ENCODE measurements at places on chromosomes 6 and 20.
A peak's percentile ranks its signal among the peaks of the same experiment; 100 is the strongest.

DNA sequence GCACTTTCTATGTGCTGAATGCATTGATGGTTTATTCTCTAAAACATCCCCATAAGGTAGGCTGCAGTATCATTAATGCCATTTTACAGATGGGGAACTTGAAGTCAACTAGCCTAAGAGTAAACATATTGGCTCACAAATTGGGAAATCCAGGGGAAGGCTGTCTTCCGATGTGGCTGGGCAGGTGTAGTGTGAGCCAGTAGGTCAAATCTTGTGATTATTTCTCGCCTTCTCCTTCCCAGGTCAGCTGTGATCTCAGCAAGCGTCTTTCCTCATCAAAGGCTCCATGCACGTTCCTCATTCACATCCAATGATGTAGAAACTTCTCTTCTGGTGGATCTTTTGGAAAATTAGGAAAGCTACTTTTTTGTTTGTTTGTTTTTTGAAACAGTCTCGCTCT, 94.1 kb upstream of the SHLD1 start:
- peak; percentile 71 for DNase-seq
- H3K4me1 ChIP-seq, result peaks cover 100% of the 10 kb centered on the region
- H3K27me3 ChIP-seq, result no peaks in the 10 kb centered on the region

DNA sequence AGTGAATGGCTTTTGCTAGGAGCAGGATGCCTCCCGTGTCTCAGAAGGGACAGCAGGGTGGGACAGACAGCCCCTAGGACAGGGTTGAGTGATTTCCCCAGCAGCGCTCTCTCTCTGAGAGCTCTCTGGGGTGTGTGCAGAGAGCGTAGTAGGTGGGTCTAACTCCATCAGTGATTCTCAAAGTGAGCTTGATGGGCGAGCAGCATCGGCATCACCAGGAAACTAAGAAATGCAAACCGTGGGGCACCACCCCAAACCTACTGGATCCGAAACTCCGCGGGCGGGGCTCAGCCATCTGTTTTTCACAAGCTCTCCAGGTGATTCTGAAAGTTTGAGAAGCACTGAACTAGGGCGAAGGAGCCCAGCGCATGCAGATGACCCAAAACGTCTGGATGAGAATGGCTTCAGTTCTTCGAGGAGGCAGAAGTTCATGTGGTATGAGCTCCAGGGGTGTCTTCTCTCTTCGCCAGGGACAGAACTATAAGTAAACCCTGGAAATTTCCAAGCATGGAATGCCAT, 119.6 kb upstream of the RNF24 start:
- H3K4me1 ChIP-seq, result peaks cover 31% of the 10 kb centered on the region
- no peak overlapping the region for H3K27ac ChIP-seq
- no peaks in the 10 kb centered on the region for H3K27me3 ChIP-seq
- no peak for DNase-seq

DNA sequence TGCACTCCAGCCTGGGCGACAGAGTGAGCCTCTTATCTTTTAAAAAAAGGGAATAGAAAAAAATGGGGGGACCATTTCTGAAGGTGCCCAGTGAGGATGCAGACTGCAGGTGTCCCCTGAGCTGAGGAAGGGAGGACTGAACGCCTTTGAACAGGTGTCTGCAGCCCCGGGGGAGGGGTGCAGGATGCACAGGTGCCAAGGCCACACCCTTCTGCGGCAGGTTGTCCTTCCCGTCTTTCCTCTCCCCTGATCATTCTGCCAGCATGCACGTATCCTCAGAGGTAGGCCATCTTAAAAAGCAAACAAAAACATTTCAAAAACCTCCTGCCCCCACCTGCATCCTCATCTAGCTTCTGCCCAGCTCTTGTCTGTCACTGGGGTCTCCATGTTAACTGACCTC, 101.3 kb downstream of the MTHFD1L start:
- no peaks in the 10 kb centered on the region for H3K36me3 ChIP-seq
- no peaks in the 10 kb centered on the region for H3K4me1 ChIP-seq
- no peak overlapping the region for H3K4me3 ChIP-seq

GRCh38 chr6:122649701-122650100, 39.5 kb downstream of the PKIB start:
- H3K4me3 ChIP-seq, result no peak overlapping the region
- DNase-seq, result no peak
- H3K27me3 ChIP-seq, result no peaks in the 10 kb centered on the region

DNA sequence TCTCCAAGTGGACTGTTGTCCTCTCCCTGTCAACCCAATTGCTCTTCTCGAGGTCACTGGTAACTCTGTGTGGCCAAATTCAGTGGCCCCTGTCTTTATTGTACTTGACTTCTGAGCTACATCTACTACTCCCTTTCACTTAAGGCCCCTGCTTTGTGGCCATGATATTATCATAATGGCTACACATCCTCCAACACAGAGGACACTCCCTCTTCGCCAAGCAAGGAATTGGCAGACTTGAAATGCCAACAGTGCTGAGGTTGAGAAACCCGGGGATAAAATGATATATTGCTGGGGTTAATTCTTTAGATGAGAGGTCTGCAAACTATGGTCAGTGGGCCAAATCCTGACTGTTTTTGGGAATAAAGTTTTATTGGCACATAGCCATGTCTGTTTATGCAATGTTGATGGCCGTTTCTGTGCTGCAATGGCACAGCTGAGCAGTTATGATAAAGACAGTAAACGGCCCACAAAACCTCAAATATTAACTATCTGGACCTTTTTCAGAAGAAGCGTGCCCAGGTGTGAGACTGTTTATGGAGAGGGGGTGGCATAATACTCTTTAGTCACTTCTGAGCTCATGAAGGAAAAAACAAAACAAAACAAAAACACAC, 12.0 kb upstream of the MRPS10 start:
- no peaks in the 10 kb centered on the region for H3K4me1 ChIP-seq
- no peak overlapping the region for H3K27ac ChIP-seq
- no peak overlapping the region for H3K4me3 ChIP-seq
- no peak for DNase-seq

DNA sequence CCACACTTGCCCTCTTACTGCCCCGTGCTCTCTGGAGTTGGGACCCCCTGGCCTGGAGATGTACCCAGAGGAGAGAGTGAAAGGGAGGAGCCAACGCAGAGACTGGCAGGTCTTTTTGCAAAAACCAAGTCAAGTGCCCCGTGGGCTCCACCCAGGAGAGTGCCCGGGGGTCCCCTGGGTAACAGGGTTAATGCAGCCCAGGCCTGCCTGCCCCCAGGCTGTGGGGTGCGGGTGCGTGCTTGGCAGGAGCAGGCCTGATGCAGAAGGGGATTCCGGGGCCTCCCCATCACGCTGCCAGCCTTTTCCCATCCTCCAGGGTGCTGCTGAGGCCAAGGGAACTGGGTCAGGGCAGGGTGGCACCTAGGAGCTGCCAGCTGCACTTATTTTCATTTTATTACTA, 184.4 kb downstream of the ERMARD start:
- no peak overlapping the region for H3K27ac ChIP-seq
- no peak overlapping the region for H3K4me3 ChIP-seq
- H3K4me1 ChIP-seq, result no peaks in the 10 kb centered on the region
- no peak for DNase-seq

GRCh38 chr6:157036245-157036711, 259.1 kb downstream of the ARID1B start:
- no peak overlapping the region for H3K27ac ChIP-seq
- H3K4me1 ChIP-seq, result peaks cover 2% of the 10 kb centered on the region
- peak; percentile 23 for DNase-seq
- no peak overlapping the region for H3K4me3 ChIP-seq
- H3K36me3 ChIP-seq, result no peaks in the 10 kb centered on the region

DNA sequence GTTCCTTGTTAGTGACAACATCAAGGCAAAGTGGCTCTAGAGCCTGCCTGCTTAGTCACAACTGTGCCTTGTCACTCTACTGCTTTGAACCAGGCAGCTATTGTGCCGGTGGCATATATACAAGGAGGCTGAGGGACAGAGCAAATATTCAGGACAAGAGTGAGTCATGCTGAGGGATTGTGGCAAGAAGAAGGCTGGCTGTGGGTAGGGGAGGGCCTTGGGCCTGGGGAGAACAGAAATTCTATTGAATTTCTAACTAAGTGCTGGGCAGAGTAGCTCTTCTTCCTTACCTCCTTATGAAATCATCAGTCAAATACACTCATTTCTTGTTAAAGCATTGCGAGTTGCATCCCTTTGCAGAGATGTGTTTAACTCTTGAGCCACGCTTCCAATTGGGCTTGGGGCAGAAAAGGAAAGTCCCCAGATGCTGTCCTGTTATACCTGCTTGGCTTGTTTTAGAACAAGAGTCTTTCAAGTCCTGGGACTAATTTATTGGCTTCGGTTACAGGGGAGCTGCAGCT, 59.7 kb downstream of the PFDN4 start:
- peaks cover 4% of the 10 kb centered on the region for H3K27me3 ChIP-seq
- peaks cover 7% of the 10 kb centered on the region for H3K4me1 ChIP-seq
- DNase-seq, result no peak
- no peak overlapping the region for H3K4me3 ChIP-seq
- H3K27ac ChIP-seq, result no peak overlapping the region
- no peaks in the 10 kb centered on the region for H3K36me3 ChIP-seq

DNA sequence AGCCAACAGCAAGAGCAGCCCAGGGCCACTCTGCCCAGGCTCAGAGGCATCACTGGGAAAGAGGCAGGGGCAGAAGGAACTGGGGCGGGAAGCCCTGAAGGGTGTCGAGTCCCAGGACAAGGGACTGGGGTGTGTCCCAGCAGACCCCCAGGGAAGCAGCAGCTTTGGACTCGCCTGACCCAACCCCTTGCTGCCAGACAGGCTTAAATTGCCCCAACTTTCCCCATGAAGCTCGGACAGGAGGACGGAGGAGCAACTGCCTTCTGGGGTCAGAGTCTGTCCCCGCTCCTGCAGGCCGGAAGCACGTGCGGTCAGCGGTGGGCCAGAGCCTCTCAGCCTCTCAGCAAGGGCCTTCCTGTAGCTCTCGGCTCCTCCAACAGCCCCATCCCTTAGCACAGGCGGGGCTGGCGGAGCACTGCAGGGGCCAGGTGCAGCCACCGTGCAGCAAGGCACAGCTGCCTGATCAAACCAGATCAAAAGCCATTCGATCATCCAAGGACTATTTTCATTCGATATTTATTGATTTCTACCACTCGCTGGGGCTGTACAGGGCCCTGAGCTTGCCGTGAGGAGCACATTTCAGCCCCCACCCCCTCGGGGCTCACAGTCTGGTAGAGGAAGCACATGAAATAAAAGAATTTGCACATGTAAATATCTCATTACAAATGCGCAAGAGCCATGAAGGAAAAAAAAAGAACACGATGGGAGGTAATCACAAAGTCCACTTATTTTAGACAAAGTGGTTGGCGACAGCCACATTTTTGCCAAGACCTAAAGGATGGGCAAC, 31.8 kb upstream of the STX16 start:
- H3K27me3 ChIP-seq, result peaks cover 4% of the 10 kb centered on the region
- no peaks in the 10 kb centered on the region for H3K4me1 ChIP-seq
- no peak for DNase-seq
- H3K36me3 ChIP-seq, result no peaks in the 10 kb centered on the region

GRCh38 chr6:32947552-32948465, 5.1 kb downstream of the HLA-DMA start:
- peak; percentile 52 for DNase-seq
- peaks cover 26% of the 10 kb centered on the region for H3K36me3 ChIP-seq
- H3K27ac ChIP-seq, result peak overlapping the region; percentile 89
- peaks cover 91% of the 10 kb centered on the region for H3K4me1 ChIP-seq

GRCh38 chr20:61411743-61412142, 159.7 kb downstream of the CDH4 start:
- no peaks in the 10 kb centered on the region for H3K4me1 ChIP-seq
- H3K4me3 ChIP-seq, result no peak overlapping the region
- H3K36me3 ChIP-seq, result no peaks in the 10 kb centered on the region

DNA sequence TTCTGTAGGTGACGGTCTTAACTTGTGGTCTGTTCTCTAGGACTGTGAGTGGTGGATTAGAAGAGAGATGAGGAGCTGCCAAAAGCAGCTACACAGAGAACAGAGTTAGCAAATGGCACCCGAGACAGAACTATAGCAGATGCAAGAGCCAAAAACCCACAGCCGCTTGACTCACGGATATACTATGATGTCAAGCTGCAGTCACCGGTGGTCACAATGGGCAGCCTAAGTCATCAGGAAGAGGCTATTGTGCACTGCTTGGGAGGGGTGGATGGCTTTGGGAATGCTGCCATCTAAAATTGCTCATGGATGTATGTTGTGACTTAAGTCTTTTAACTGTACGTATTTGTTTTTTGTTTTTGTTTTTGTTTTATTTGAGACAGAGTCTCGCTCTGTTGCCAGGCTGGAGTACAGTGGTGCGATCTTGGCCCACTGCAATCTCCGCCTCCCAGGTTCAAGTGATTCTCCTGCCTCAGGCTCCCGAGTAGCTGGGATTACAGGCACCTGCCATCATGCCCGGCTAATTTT, at the start of gene GTSF1L:
Gene GTSF1L (minus strand): TSS at position 192 of the 528 bp plus-strand sequence. CDS start 308 bp downstream, outside the sequence.
- H3K4me1 ChIP-seq, result no peaks in the 10 kb centered on the region
- no peak within 1 kb of the TSS for H3K27ac ChIP-seq
- no peak within 1 kb of the TSS for H3K4me3 ChIP-seq
- H3K27me3 ChIP-seq, result no peaks in the 10 kb centered on the region
- H3K36me3 ChIP-seq, result no peaks in the 10 kb centered on the region

DNA sequence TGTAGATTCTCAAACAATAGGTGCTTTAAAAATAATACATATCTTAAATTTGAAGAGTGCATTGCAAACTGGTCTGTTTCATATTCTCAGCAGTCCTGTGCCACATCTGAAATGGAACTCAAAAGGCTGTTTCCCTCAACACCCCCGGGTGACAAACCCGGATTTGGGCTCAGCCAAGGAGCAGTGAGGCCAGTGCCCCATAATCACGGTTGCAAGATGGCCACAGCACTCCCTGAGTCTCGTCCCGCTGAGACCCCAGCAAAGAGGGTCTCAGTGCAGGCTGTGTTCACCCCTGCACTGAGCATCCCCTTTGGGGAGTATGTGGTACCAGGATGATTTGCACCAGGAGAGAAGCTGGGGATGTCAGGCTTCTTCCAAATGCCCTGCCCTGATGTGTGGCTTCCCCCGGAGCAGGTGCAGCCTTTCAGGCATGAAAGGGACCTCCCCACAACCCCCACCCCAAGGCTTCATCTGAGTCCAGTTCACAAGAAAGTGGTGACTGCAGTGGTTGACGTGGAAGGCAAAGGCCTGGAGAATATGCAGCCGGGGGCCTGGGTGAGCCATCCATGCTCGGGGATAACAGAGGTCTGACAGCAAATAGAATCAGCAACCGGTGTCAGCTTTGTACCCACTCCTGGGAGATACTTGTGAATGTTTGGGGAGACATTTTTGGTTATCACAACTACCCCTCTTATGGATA, 202.9 kb downstream of the SYNDIG1 start:
- H3K4me3 ChIP-seq, result no peak overlapping the region
- H3K27ac ChIP-seq, result no peak overlapping the region
- no peaks in the 10 kb centered on the region for H3K27me3 ChIP-seq
- no peaks in the 10 kb centered on the region for H3K4me1 ChIP-seq
- H3K36me3 ChIP-seq, result no peaks in the 10 kb centered on the region

GRCh38 chr6:150617062-150617461, 17.4 kb downstream of the PLEKHG1 start:
- peaks cover 14% of the 10 kb centered on the region for H3K27me3 ChIP-seq
- H3K27ac ChIP-seq, result no peak overlapping the region
- H3K36me3 ChIP-seq, result no peaks in the 10 kb centered on the region
- no peak for DNase-seq
- no peak overlapping the region for H3K4me3 ChIP-seq
- peaks cover 2% of the 10 kb centered on the region for H3K4me1 ChIP-seq

- peak overlapping the region; percentile 50 for H3K4me3 ChIP-seq
- H3K36me3 ChIP-seq, result no peaks in the 10 kb centered on the region
- DNase-seq, result peak; percentile 5
- peak overlapping the region; percentile 68 for H3K27ac ChIP-seq
These were observed 744 bp downstream of the STAU1 start for GRCh38 chr20:49187330-49187850.

Measured in CD14-positive monocyte (primary cell).